Common myeloid progenitor, CD34-positive (primary cell): ENCODE measurements at places on chromosomes 4 and X.

- no peak for DNase-seq
These were observed 270.2 kb upstream of the SMIM31 start for GRCh38 chr4:164483711-164484110.

DNA sequence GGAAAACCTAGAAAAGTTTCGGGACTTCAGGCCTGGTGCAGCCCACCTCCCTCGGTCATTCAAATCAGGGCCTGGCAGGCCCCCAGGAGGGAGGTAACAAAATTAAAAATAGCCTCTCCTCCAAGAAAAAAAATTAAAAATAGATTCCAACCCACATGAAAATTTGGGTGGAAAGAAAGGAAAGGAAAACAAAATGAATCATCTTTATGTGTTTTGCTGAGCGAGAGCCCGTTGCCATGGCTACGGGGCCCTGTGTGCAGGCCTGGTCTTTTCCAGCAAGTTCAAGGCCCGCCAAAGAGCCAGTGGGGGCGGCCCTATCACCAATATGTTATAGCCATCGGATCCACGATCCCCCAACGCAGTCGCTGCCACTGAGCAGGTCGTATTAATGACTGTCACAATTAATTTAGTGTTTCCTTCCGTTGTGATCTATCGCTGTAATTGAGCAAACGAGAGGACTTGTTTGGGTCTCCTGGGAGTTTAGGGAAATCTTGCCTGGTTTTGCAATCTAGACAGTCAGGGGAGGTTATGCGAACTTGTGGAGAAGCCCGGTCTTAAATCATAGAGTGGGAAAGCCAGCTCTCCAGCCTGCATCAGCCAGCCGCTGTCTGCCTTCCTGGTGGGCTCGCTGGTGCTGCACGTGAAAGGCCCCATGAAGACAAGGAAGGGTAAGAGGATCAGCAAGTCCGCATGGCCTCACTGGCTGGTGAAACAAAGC lies 452.4 kb downstream of the BCOR start:
- DNase-seq = peak; percentile 77

- no peak for DNase-seq
These were observed 6.2 kb downstream of the LINC00632 start for GRCh38 chrX:140715787-140716186.

- peak; percentile 21 for DNase-seq
These were observed at the start of gene ITGB1BP2 for GRCh38 chrX:71301195-71301924. Gene ITGB1BP2, plus strand, starts transcription at chrX:71301750. Its CDS starts 57 bp downstream, at chrX:71301807.

DNA sequence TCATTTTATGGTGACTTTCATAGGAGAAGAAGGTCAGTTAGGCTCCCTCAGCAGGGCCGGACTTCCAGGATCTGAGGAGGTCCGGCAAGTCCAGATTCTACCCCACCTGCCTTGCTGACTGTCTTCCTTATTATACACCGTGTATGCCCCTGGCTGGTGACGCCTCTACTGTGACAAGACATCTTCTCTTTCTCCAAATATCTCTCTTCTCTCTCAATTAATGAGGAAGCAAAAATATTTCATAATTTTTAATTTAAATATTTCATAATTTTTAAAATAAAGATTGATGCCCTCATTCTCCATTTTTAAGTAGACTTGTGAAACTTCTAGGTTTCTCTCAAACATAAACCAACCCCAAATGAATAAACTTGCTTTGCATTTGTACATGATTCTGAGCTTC lies 202.5 kb downstream of the NSUN7 start:
- DNase-seq = no peak

- DNase-seq = no peak
These were observed 18.3 kb upstream of the DUSP9 start for GRCh38 chrX:153628665-153629064.

- peak; percentile 84 for DNase-seq
These were observed 1.5 kb downstream of the PIM2 start for GRCh38 chrX:48917139-48918001.

- no peak for DNase-seq
These were observed 33.6 kb upstream of the WFS1 start for GRCh38 chr4:6235901-6236640.

DNA sequence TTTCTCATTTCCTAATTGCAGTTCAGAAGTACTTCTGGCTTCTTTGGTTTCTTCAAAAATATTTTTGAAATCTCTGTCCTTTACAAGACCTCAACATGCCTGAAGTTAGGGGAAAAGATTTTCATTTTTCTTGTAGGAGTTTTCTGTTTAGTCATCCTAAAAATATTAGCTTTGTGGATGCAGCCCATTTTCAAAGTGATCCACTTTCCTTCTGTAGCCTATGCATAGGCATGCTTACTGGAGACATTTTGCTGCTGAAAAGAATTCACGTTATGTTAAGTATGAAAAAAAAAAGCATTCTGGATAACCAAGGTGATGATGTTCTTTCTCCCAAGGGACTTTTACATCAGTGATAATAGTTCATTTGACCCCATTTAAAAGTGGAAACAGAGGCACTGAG lies 245.6 kb downstream of the THOC2 start:
- no peak for DNase-seq

GRCh38 chrX:31932769-31933168 lies 860.9 kb upstream of the FTHL17 start:
- DNase-seq = no peak

- DNase-seq = no peak
These were observed 87.9 kb upstream of the C4orf50 start for GRCh38 chr4:6106156-6106555.

GRCh38 chr4:110518889-110519490 lies 43.0 kb downstream of the ENPEP start:
- DNase-seq = no peak

DNA sequence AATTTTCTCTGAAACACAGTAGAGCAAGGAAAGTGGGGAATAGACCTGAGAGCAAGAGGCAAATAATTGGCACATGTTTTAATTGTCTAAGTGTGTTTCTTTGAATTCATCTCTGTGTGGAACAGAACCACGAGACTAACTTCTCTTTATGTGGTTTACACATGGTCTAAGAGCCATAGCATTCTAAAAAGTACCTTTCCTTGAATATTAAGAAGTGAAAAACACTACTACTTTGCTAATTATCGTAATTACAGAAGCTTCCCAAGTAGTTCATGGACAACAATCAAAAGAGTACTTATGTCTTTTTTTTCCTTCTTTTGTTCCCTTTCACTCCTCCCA lies 2.9 kb upstream of the CYBB start:
- peak; percentile 44 for DNase-seq

GRCh38 chr4:16029262-16029661 lies 54.6 kb downstream of the PROM1 start:
- DNase-seq = no peak

- DNase-seq = peak; percentile 83
These were observed 968 bp upstream of the NELFA start for GRCh38 chr4:2009651-2010233.

DNA sequence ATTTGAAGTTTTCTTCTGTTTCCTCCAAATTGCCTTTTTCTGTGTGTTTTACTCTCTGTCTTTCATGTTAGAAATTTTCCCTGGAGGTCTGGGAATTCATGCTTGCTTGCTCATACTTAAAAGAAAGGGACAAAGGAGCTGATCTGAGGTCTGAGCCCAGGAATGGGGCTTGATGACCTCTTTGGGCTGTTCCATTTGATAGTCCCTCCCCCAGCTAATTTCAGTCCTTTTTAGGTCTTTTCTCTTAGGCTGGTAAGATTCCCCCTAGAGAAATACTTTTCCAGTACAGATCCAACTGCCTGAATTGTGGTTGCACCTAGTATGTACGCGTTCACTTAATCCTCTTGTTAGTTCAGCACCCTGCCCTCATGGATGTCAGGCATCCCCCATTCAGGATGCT lies 5.5 kb upstream of the PIGA start:
- no peak for DNase-seq

GRCh38 chrX:44239036-44239435 lies 104.4 kb downstream of the EFHC2 start:
- no peak for DNase-seq

DNA sequence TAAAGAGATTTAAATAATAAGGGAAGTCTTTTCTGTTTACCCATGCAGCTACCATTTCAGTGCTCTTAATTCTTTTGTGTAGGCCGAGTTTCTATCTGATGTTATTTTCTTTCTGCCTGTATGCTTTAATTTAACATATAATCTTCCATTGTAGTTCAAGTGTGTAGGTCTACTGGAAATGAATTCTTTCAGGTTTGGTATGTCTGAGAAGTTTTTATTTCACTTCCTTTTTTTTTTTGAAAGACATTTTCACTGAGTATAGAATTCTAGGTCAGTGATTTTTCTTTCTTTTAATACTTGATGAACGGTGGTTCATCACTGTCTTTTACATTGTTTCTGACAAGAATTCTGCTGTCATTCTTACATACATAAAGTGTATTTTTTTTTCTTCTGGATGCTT lies 42.1 kb downstream of the VAMP7 start:
- no peak for DNase-seq

- DNase-seq = no peak
These were observed 97.6 kb downstream of the RAB28 start for GRCh38 chr4:13386405-13387107.

GRCh38 chr4:143021384-143021783 lies 163.3 kb upstream of the USP38 start:
- no peak for DNase-seq

DNA sequence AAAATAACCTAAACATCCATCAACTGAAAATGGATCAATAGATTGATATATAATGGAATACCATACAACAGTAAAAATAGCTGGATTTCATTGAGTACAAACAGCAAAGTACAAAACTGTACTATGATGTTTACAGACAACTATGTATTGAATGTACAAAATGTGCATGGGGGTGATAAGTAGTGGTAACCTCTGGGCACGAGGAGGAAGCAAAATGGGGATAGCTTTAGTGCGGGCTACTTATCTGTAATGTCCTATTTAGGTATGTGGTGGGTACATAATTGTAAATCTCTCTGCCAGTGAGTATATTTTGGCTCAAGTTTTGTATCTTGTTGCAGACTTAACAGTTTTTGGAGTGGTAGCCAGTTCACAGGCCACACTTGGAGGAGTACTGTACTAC lies 123.6 kb downstream of the STAG2 start:
- DNase-seq = no peak

- no peak for DNase-seq
These were observed 33.8 kb downstream of the CXCL1 start for GRCh38 chr4:73902817-73903547.

DNA sequence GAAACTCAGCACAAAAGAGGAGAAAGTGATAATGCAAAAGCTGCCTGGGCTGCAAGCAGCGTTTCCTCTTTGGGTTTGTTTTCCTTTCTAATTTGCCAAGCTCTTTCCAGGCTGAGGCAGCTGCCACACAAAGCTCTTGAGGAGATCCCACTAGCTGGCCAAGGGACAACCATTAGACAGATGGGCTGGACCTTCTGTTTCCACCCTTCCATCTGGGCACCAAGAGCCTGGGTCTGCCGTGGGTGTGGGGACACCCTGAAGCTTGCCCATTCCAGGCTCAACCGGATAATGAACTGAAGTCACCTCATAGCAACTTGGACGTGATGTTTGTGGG lies 194.6 kb upstream of the C1QTNF7 start:
- peak; percentile 40 for DNase-seq

DNA sequence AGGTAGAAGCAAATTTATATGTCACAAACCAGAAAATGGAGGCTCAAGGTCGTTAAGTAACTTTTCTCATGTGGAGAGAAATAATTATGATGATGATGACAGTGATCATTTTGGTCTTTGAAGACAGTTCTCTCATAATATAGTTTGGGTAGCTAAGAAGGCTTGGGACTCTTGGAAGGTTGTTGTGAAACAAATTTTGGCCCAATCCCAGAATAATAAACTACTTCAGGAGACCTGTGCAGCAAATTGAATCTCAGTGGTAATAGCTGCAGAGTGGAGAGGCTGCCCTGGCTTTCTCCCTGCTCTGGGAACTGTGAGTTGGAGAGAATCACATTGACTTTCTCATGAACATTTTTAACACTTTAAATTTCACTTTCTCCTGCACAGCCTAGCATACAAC lies 217.2 kb upstream of the BOD1L1 start:
- no peak for DNase-seq
